EH (cell line): ENCODE measurements at places on chromosomes 13 and 19.

DNA sequence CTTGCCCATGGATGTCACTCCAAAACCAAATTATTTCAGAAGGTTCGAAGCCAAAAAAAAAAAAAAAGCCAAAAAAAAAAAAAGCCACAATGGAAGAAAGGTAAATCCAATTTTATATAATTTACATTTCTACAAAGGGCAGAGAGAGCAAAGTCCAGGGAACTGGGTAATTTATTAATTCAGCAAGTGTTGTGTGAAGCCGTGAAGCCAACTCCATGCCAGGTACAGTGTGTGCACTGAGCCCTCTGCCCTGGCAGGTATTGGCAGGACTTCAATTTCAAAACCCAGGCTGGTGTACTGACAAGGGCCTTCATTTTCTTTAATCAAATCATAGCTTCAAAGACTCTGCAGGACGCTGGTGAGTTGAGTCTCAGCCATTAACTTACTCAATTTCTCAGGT, 5.5 kb upstream of the RFPL4A start:
- DNase-seq: no peak

GRCh38 chr13:44155422-44156293, 218.0 kb upstream of the SERP2 start:
- DNase-seq: peak; percentile 59

GRCh38 chr19:31983647-31984046, 361.8 kb upstream of the ZNF507 start:
- no peak for DNase-seq

DNA sequence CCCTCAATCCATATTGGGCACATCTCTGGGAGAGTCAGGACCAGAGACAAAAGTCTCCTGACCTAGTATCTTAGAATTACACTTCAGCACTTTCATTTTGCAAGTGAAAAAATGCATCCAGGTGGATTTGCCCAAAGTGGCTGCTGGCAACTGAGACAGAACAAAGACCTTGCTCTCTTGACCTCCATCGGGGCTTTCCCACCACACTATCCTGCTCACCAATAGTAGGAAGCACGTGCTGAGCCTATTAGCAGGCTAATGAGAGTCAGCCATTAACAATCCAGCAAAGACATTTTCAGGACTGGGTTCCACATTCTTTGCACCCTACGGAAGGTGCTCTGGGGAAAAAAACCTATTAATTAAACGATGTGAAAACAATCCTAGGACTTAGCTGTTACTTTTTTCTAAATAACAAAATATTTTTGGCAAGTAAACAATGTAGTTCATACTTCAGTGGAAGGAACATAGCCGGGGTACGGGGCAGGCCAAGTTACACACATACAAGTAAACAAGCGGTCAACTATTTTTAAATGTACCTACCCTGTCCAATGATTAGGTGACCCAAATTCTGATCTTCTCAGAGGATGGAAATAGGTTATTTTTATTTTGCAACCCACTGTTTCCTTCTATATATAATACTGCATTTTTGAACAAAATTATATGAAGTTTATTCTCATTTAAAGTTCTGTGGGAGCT, 78.6 kb downstream of the CDADC1 start:
- no peak for DNase-seq

DNA sequence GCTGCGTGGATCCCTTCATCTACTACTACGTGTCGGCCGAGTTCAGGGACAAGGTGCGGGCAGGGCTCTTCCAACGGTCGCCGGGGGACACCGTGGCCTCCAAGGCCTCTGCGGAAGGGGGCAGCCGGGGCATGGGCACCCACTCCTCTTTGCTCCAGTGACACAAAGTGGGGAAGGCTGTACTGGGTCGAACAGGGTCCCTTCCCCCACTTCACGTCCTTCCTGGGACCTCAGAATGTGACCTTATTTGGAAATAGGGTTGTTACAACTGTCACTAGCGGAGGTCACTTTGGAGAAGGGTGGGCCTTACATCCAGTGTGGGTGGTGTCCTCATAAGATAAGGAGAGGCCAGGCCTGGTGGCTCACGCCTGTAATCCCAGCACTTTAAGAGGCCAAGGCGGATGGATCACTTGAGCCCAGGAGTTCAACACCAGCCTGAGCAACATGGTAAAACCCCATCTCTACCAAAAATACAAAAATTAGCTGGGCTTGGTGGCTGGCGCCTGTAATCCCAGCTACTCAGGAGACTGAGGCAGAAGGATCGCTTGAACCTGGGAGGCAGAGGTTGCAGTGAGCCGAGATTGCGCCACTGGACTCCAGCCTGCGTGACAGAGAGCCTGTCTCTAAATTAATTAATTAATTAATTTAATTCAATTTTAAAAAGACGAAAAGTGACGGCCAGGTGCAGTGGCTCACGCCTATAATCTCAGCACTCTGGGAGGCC, 1.8 kb downstream of the F2RL3 start:
- no peak for DNase-seq

DNA sequence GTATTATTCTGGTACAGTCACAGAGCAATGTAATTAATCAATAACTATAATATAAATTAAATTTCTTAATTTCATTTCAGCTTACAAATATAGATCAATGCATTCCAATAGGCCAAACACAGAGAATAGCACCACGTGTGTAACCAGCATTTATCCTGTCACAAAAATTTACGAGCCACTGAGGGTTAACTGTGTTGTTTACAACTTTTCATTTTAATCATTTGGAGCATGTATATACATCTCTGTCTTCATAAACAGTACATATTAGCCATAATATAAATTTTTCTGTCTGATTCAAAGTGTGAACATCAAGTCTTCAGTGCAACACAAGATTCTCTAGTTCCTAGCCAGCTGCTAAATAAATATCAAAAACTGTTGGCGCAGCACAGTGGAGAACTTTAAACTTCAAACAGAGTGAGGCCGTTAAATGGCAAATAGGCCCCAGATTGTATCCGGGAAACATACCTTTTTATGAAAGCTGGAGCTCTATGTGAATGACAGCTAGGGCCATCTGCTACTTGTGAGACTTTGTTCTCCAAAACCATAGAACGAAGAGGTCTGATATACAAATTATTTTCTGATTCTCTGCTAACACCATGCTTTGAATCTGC, 105.1 kb downstream of the TBC1D4 start:
- DNase-seq: no peak

- DNase-seq: peak; percentile 97
These were observed 7.1 kb downstream of the ARID3A start for GRCh38 chr19:932648-933552.
